ENCODE measurements at places on chromosomes 12 and 14.

GRCh38 chr14:65414961-65415589 is 2.5 kb downstream of the FUT8 start:
- DNase-seq = no peak

- DNase-seq = peak; percentile 17
Measured at GRCh38 chr14:101705733-101706508, 55.6 kb upstream of the PPP2R5C start.

DNA sequence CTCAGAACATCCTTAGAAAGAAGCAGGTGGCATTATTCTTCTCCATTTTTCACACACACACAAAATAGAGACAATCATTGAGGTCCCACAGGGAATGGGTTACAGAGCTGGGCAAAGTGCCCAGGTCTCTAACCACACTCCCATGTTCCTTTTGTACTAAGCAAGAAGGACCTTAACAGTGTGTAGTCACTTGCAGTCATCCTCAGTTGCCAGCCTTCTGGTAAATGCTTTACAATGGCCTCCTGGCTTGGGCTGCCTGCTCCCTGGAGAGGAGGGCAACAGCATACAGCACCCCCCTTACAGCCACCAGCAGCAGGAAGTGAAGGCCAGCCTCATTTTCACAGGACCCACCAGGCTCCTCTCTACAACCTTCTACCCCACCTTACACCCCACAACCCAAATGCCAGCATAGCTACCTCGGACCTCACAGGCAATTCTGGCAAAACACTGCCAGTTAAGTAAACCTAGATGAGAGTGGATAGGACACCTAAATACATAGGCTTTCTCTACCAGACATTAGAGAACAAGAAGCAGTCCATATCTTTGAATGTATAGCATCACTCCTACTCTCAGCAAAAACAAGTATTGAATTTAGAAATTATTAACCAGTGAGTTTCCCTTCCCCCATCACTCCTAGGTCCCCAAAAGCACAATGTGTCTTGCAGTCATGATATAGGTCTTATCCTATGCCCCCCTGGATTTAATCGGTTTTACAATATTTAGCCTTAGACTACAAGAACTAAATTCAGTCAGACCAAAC is 88.1 kb downstream of the PPP2R5E start:
- no peak for DNase-seq

- no peak for DNase-seq
Measured at GRCh38 chr12:30517320-30517719, 178.3 kb downstream of the IPO8 start.

- DNase-seq = no peak
Measured at GRCh38 chr12:12123036-12123604, 52.4 kb downstream of the BCL2L14 start.

- no peak for DNase-seq
Measured at GRCh38 chr14:22689199-22689598, 45.0 kb upstream of the OR6J1 start.

- DNase-seq = peak; percentile 38
Measured at GRCh38 chr12:130796985-130797686, 41.9 kb downstream of the STX2 start.

- no peak for DNase-seq
Measured at GRCh38 chr14:93787465-93788292, 606 bp downstream of the PRIMA1 start.

DNA sequence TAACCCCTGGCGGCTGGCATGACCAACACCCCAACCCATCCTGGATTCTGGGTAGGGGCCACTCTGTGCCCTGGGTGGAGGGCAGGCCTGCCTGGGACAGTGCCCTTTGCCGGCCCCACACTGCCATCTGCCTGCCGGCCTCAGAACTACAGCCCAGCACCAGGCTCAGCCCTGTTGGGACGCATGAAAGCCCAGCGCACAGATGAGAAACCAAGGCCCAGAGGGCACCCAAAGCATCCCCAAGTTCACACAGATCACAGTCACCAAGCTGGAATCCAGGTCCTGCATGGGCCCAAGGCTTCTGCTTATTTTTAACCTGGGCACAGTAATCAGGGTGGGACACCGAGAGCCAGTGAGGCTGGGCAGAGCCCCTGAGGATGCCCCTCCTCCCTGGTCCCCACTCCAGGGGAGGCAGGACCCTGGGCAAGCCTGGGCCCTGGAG is 26.2 kb downstream of the RFLNA start:
- peak; percentile 37 for DNase-seq

DNA sequence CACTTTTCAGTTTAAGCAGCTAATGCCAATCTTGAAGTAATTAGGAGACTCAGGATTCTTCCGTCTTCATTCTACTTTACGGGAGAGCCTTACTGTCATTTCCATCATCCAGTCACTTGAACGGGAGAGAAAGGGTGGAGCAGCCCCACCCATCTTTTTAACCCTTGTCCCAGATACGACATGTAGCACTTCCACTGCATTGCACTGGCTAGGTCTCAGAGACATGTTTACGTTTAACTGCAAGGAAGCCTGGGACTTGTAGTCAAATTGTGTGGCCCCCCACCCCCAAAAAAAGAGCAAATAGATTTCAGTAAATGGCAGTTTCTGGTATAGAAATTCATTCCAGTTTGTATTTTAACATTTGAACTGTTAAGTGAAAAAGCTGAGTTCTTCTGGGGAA is 46.1 kb upstream of the SYT1 start:
- no peak for DNase-seq

- DNase-seq = no peak
Measured at GRCh38 chr12:66055837-66056319, 74.7 kb downstream of the LLPH start.

GRCh38 chr14:101417434-101417833 is 143.9 kb upstream of the DIO3 start:
- DNase-seq = no peak

- no peak for DNase-seq
Measured at GRCh38 chr12:110677206-110677911, 11.6 kb downstream of the HVCN1 start.

DNA sequence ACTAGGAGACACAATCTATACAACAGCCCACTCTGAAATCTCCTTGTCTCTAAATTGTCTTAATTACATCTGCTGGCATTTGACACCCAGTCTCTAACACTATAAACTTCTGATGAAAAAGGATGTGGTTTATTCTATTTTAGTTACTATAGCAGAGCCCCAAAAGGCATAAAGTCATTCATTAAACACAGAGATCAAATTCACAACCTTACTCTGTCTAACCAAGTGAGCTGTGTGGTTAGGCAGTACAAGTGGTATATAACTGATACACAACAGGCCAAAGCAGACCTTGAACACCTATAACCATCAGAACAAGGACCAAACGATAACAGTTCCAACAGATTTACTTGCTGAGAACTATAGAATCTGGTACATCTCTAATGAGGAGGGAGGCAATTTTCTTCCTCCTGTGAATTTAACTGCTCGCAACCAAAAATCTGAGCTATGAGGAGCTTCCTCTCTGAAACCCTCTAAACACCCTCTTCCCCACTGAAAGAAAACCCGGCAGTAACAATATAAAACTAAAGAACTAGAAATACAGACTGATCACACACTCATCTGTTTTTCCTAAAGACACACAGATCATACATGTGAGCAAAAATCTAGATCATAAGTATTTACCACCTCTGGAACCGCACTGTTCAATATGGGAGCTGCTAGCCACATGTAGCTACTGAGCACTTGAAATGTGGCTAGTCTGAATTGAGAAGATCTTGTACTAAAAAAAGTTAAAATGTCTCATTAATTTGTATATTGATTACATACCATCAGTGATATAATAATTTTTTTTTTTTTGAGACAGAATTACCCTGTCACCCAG is 17.7 kb downstream of the SPPL3 start:
- no peak for DNase-seq

DNA sequence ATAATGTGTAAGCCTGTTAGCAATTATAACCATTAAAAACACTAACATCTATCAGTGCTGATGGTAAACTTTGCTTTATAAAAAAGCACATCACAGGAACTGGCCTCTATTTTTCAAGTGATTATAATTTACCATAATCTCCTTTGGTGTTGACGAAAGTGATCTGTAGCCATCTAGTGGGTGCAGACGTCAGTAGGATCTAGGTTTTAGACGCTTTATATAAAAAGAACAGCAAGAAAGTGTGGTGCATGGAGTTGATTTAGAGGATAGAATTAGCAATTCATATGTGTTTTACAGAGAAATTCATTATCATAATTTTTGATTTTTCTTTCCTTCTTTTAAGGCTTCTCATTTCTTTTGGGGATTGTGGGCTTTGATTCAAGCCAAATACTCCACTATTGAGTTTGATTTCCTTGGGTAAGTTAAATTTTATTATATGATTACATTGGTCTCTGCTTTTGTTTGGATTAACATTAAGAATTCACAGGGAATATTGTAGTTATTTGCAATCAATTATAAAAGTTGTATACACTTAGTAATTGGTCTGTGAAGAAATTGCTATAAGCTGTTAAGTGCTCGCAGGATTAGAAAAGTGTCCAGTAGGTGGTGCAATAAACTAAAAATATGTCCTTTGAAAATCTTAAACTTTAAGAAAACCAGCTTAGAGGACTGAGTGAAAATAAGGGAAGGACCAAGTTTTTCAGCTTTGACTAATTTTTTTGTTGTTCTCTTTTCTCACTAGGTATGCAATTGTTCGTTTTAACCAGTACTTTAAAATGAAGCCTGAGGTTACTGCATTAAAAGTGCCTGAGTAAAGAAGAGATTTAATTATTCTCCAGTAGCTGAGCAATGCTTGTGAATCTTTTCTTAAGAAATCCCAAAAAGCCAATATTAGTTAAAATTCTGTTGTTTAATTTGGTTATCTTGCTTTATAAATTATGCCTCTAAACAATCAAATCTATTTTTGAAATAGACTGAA is 59.5 kb downstream of the ETNK1 start:
- DNase-seq = no peak

- DNase-seq = no peak
Measured at GRCh38 chr12:11795913-11796459, 146.5 kb downstream of the ETV6 start.

DNA sequence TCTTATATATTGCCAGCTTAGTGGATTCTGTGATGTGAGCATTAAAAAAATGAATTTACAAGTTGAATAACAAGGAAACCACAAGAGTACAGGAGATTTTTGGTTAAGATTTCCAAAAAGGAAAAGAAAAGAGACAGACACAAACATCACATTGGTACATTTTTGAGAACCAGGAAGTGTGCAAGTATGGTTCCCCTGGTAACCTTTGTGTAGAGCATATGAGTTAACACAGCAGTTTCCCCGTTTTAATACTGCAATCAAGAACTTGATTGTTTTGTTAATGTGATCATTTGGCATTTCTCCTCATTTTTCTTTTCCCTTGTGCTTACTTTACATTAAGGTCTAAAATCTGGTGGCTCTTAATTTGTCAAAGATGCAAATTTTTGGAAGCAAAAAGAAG is 490.4 kb upstream of the ATP2B1 start:
- DNase-seq = no peak

DNA sequence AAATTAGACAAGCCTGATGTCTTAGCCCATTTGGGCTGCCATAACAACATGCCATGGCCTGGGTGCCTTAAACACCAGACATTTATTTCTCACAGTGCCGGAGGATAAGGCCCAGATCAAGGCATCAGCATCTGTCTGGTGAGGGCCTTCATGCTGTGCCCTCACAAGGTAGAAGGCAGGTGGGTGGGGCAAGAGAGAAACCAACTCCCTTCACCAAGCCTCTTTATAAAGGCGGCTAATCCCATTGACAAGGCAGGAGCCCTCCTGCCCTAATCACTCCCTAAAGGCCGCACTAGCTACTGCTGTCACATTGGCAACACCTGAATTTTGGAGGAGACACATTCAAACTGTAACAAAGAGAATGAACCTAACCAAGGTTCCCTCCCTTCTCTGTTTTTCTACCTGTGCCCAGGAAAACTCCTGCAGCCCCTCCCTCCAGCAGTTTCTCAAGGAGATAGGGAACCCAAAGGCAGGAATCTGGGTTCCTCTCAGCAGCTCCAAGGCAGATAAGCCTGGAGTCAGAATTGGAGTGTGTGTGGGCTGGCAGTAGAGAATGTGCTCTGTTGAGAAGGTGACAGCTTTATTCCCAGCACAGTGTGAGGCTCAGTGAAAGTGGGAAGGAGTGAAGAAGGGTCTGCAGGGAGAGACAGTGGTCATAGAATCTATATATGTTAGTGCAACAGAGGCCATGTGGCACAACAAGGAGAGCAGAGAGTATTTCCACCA is 21.7 kb upstream of the GPATCH2L start:
- DNase-seq = no peak

DNA sequence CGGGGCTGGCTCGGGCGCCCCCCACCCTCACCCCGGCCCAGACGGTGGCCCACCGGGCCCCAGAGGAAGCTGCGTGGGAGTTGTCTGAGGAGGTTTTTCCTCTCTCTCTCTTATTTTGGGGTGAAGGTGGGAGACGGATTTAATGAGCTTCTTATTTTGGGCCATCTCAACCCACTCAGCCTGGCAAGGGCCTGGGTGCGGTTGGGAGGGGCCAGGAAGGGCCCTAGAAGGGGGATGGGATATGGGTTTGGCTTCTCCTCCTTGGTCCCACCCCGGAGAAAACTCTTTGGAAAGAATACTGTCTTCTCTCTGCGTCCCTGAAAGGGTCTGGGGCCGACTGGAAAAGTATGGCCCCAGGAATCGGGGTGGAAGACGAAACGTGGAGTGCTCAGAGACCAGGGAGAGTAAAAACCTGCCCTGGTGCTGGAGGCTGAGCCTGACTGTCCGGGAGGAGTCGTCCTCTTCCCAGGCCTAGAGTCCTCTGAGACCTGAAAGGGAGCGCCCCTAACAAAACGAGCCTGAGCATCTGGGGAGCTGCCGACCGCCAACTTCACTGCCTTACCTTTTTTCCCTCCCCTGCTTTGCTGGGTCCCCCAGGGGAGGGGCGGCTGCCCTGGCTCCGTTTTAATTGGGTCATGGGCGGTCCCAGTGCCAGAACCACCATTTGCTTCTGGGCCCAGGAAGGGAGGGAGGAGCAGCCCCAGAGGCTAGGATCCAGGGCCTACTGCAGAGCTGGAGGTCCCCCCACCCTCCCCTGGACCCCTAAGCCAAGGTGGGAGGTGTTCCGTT is 1.6 kb downstream of the MMP14 start:
- no peak for DNase-seq

DNA sequence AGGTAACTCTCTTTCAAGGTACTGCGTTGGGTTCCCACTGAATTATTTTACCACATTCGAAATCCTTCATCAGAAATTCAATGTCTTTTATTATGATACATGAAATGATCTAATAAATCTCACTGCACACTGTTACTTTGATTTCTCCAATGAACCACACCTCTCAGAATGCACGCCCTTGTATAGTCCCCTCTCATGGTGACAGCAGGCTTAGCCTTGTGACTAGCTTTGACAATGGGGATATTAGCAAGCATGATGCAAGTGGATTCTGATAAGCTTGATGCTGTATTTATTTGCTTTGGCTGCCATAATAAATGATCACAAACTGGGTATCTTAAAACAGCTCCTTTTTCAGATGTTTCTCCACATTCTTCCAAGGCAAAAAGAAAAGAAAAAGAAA is 100.4 kb upstream of the ETV6 start:
- DNase-seq = no peak

GRCh38 chr14:100291305-100292075 is 14.8 kb downstream of the SLC25A29 start:
- DNase-seq = no peak

- no peak for DNase-seq
Measured at GRCh38 chr12:38669530-38669929, 235.9 kb downstream of the CPNE8 start.

DNA sequence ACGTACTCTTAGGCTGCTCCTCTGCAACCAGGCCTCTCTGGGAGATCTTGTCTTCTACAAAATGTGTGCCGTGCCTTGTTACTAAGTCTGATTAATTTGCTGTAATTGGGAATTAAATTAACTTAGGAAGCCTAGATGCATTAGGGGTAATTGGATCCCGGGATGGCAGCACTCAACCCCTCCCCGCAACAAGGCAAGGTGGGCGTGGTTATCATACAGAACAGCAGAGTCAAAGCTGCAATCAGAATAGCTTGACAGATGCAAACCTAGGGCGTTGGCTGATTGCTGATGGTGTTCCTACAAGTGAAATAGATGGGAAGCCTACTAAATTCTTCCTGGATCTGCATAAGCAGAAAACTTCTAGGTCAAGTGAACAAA is 34.5 kb upstream of the NFYB start:
- DNase-seq = no peak
